Putamen (tissue), 1 donor: ENCODE measurements at places on chromosomes 1 and 21.

DNA sequence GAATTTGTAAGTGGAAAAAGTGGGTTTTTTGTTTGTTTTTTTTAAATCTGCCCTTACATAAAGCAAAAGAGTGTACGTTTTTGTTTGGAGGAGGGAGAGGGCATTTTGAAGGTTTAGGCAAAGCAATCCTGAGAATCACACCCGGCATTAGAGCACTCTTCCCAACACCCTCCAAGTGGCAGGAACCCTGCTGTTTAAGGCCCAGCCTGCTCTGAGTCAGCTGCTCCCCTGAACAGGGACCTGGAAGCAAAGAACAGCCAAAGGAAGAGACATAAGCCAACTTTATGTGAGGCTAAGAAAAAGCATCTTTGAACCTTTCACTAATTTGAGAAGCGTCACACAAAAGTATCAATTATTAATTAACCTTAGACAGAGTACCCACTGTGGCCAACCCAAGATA lies 16.9 kb downstream of the MTFR1L start:
- DNase-seq = no peak

- no peak for DNase-seq
Measured at GRCh38 chr1:183180634-183181056, 5.4 kb upstream of the LAMC2 start.

- DNase-seq = no peak
Measured at GRCh38 chr1:242546849-242547729, 22.6 kb upstream of the PLD5 start.

DNA sequence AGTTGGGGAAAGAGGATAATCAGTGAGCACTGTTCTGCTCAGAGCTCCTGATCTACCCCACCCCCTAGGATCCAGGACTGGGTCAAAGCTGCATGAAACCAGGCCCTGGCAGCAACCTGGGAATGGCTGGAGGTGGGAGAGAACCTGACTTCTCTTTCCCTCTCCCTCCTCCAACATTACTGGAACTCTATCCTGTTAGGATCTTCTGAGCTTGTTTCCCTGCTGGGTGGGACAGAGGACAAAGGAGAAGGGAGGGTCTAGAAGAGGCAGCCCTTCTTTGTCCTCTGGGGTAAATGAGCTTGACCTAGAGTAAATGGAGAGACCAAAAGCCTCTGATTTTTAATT lies 42.7 kb downstream of the YARS1 start:
- no peak for DNase-seq

- no peak for DNase-seq
Measured at GRCh38 chr1:238582816-238583215, 692.1 kb upstream of the ZP4 start.

DNA sequence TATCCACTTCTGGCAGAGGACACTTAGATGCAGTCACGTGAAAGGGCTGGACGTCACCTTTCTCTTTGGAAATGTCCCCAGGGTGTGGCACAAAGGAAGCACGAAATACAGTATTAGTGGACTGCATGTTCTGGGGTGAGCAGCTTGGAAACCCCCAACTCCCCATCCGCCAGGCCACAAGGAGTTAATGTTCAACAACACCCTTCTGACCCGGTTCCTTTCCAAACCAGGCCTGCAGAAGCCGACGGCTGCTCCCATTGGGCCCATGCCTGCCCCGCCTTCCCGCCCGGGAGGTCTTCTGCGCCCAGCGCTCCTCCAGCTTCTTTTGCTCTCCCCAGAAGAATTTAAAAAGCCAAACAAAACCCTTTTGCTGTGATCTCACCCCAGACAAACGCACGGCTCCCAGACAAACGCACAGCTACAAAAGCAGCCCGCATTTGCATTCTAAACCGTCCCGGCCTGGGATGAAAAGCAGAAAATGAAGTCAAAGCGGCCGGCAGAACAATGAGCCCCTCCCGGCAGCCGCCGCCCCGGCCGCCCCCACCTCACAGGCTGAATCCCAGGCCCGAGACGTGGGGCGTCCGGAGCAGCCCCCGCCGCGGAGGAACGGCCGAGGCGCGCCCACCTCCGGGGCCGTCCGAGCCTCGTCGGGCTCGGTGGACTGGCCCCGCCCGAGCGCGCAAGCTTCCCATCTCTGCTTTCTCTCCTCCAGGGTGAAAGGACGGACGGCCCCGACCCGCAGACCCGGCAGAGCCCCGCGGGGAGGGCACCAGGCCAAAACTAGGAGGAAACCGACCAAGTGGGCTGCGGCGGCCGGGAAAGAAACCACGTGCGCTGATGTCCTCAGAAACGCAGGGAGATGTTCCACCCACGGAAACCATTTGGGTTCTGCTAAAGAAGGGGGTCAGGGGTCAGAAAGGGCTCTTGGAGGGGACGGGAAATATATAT lies 101.9 kb downstream of the PLPP3 start:
- peak; percentile 64 for DNase-seq

GRCh38 chr21:43814215-43815106 lies 25.1 kb downstream of the RRP1 start:
- no peak for DNase-seq

DNA sequence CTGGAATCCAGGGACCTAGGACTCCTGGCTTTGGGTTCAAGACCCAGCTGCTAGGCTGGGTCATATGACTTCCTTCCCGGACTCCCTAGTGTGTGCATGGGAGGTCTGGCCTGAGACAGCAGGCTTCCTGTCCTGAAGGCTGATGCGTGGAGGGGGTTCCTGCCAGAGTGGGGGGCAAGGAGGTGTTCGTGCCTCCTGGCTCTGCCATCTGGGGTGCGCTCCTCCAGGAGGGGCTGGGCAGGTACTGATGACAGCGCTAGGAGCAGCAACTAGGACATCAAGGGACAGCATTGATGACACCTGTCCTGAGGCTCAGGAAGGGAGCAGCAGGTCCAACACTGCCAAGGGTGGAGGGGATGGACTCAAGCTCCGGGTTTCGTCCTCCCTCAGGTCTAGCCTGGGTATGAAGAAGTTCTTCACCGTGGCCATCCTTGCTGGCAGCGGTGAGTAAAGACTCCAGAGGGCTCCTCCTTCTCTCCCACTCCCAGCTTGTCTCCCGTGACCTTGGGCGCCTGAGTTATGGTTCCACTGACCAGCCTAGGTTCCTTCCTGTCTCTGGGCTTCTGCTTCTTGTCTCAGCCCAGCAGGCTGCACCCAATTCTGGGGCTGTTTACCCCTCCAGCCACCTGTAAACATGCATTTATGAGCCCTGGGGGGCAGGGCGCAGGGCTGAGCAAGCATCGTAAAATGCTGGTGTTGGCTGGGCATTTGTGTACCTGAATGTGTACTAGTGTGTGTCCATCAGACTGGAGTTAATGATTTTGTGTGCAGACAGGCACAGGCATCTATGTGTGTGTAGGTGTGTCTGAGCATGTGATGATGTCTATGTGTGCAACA lies 871 bp downstream of the PLA2G2F start:
- no peak for DNase-seq

GRCh38 chr1:77828098-77828497 lies 48.6 kb downstream of the MIGA1 start:
- DNase-seq = no peak

DNA sequence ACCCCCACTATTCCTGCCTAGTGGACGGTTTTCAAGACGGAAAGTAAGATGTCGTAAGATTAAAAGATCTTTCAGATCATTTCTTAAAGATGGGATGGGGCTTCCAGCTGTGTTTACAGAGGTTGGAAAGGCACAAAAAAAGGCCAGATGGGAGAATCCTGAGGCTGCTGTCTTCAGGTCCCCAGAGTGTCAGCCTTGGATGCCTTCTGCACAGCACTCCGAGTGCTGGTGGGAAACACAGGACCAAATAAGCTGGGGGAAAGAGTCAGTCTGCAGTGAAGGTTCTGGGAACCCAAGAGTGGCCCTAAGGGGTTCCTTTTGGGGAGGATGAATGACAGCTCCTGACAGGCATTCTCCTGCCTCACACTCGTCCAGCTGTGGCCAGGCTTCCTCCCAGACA lies 96.5 kb downstream of the COLGALT2 start:
- no peak for DNase-seq

DNA sequence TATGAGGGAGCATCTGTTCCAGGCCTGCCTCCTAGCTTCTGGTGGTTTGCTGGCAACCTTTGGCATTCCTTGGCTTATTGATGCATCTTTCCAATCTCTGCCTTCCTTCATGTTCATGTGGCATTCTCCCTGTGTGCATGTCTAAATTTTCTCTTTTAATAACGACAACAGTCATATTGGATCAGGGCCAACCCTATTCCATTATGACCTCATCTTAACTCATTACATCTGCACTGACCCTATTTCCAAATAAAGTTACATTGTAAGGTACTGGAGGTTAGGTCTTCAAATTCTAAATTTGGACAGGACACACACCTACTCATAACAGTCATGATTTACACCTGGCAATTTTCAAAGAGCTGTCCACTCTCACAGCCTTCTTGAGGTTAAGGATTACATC lies 117.2 kb upstream of the FGGY start:
- no peak for DNase-seq

- no peak for DNase-seq
Measured at GRCh38 chr1:68313735-68314134, 81.4 kb upstream of the WLS start.

DNA sequence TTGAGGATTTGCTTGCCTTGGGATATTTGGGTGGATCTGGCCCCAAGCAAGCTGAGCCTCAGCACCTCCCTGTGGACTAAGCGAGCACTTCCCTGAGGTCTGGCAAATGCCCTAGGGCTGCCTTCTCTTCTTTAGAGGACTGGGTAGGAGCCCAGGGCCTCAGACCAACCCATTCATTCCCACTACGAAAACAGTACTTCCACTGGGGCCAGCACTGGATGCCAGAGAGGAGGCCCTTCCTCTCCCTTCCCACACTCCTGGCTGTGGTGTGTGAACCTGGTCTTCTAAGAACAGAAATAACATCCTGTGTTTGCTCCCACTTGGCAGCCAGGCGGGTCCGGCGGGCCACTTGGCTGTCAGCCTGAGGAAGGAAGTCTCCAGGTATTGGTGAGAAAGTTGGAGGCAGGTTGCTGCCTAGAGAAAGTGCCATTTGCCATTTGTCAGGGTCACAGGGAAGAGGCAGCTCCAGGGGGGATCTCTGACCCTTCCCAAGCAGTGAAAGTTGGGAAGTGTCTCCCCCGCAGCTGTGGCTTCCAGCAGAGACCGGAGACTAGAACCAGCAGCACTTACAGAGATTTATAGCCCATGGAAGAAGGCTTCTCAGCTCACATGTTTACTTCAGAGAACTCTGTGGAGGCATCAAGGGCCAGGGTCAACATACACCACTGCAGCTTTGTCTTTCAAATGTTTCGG lies 323.5 kb downstream of the SIPA1L2 start:
- peak; percentile 3 for DNase-seq

DNA sequence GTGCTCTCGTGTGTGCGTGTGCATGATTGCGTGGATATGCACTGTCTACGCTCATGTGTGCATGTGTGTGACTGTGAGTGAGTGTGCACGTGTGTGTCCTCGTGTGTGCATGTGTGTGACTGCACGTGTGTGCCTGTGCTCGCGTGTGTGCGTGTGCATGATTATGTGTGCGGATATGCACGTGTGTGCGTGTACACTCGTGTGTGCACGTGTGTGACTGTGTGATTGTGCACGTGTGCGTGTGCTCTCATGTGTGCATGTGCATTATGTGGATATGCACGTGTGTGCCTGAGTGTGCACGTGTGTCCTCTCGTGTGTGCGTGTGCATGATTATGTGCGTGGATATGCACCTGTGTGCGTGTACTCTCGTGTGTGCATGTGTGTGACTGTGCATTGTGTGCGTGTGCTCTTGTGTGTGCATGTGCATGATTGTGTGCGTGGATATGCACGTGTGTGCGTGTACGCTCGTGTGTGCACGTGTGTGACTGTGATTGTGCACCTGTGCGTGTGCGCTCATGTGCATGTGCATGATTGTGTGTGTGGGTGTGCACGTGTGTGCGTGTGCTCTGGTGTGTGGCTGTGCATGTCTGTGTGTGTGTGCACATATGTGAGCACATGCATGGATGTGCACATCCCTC lies 2.2 kb downstream of the MMEL1 start:
- no peak for DNase-seq

DNA sequence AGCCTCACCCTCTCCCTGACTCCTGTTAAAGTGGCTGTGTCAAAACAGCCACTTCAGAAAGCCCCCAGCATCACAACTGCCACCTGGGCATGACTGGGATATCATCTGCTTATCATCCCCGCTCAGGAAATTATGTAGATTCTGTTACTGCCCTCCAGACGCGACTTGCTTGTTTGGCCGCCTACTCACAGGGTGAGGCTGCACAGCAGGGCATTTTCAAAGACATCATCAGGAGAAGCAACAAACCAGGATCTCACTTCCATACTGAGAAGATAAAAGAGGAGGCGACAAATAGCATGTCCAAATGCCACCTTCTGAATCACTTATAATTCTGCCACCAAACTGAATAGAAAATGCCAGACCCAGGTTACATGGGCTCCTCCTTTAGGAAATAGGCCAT lies 94.8 kb downstream of the MIS18A start:
- DNase-seq = no peak

DNA sequence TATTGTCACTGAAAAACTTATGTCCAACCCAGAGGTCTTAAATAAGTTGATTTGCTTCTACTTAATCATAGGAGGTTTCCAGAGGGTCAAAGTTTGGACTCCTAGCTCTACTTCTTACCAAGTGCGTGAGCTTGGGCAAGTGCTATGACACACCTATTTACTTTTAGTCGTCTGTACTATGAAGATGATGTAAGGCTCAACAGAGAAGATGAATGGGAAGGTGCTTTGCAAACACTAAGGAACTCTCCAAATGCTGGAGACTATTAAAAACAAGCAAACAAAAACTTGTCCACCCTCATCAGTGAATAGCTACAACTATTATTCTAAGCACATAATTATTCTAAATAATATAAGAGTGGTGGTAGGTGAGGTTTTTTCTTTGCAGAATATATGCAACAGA lies 232.3 kb upstream of the USP24 start:
- no peak for DNase-seq

DNA sequence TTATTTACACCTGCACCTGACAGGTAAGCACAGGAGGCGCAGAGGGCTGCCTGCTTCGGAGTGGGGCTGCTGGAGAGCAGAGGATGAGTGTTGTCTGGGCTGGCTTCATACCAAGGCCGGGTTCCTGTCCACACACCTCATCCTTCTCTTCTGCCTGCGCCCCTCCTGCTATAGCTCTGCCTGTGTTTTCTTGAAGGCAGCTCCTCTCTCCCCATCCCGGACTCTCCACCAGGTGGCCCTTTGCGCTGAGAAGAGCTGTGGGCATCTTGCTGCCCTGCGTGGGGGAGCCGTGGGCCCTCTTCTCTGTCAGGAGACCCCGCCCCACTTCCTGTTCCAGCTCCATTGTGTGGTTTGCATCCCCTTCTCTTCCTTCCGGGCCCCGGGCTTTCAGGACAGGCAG lies 35.0 kb downstream of the ARHGEF10L start:
- no peak for DNase-seq

DNA sequence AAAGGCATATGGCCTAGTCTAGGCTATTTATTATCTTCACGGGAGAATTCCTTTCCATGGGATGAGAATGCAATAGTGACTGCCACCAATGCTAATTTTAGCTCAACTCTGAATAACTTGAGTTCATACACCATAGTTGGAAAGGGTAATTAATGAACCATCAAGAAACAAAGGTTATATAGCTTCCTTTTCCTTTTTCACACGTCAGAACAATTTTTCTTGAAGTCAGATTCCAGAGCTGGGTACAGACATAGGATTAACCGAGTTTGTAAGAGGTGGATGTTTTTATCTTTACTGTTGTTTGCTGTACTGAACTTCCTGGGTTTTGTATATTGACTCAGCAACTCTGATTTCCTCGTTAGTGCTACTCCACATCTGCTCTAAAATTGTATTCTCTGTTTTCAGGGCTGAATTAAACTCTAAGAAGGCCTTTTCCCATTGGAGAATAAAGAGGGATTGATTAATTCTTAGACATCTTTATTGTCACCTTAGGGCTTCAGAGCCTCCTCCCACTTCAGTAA lies 262.0 kb downstream of the NUF2 start:
- DNase-seq = no peak
